ENCODE measurements at places on chromosomes 13 and 19.
A peak's percentile ranks its signal among the peaks of the same experiment; 100 is the strongest.

GRCh38 chr19:58498316-58499020 lies 13.3 kb downstream of the SLC27A5 start:
- no peak for DNase-seq

GRCh38 chr19:28519952-28520861 lies 692.7 kb downstream of the UQCRFS1 start:
- no peak for DNase-seq

- DNase-seq, result no peak
These were observed 4.3 kb downstream of the RNU6-9 start for GRCh38 chr19:897442-898039.

DNA sequence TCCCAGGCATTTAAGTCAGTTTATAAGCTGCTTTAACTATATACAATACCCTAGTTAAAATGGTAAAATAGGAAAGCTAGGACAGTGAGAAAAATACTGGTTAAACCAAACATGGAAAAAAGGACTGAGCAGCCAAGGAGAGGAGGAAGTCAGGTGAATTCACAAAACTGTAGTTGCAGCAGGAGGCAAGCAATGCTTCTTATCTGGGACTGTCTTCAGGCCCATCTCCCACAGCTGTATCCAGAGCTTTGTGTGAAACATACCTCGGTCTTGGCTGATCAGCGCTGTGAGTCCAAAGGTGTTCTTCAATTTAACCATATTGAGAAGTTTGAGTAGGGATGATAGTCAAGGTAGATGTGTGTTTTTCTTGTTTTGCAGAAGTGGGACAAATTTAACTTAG lies 15.7 kb upstream of the SUPT20H start:
- no peak for DNase-seq

- DNase-seq, result no peak
These were observed 1.5 kb downstream of the ZIC5 start for GRCh38 chr13:99969919-99970650.

DNA sequence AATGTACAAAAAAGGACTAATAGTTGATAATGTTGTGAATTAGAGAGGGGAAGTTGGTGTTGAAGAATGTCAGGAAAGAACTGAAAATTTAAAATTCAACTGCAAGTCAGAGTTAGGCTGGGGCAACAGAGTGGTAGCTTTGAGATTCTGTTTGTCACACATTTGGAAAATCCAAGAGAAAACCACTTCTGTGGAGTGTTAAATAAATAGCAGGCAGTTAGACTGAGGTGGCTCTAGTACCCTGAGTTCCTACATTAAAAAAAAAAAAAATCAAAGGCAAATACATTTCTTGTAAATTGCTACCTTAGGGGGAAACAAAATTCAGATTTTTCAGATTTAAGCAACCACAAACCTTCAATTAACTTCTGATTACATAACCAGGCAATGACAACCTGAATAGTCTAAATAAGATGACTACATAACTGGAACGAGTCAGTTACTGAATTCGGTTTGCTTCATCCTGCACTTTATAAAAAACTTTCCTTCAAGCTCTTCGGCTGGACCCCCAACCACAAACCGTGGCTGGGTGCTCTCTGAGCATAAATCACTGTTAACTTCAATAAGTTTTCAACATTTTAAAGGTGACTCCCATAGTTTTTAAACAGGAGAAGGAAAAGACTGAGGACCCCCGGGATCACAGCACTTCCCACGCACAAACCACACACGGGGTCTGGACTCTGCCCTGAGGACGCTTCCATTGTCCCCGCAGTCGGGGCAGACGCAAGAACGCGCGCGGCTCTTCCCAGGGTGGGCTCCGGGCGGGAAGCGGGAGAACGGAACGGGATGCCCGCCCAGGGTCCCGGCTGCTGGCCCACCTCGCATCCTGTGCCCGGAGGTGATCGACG lies 725 bp downstream of the ZNF682 start:
- peak; percentile 28 for DNase-seq

DNA sequence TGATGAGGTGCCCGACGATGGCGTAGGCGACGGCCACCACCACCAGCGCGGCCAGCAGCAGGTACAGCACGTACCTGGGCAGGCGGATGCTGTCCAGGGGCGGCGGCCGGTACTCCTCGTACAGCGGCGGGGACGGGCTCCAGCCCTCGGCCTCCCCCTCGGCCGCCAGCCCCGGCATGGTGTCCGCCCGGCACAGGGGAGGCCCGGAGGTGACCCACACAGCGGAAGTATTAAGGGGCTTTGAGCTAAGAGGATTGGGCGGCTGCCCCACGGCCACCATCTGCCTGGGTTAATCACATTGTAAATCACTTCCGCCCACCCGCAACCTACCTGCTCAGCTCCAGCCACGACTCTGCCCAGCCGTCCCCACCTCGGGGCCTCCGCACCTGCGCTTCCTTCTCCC lies at the start of gene SMIM44:
TSS of gene SMIM44 (minus strand) at position 216 of the 403 bp plus-strand sequence. CDS start at position 178, 38 bp downstream.
- DNase-seq, result no peak

- DNase-seq, result no peak
These were observed 712.5 kb downstream of the DIAPH3 start for GRCh38 chr13:59451236-59451635.

GRCh38 chr13:90950160-90950559 lies 397.3 kb upstream of the MIR17HG start:
- DNase-seq, result no peak

- DNase-seq, result peak; percentile 55
These were observed 75.3 kb upstream of the POMP start for GRCh38 chr13:28583651-28584091.

DNA sequence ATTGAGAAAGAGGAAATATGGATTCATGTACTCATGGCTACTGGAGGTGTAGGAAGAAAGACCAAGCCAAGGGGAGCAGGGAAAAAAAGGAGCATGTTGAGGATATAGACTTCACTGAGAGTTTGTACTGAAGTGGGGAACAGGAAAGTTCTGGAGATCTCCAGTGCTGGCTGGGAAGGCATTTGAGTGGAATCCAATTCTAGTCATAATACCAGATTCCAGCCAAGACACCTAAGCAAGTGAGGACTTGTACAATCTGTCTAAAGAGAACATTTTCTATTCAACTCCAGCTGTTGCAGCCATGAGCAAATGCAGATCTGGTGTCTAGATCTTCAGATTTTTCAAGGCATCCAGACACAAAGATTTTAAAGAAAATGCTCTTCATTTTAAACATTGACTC lies 412.5 kb downstream of the OXGR1 start:
- no peak for DNase-seq

- no peak for DNase-seq
These were observed 192.1 kb upstream of the GPR12 start for GRCh38 chr13:26952551-26953143.

GRCh38 chr19:35495107-35496064 lies 5.1 kb upstream of the KRTDAP start:
- DNase-seq, result peak; percentile 67
